ENCODE measurements at places on chromosomes 13 and 19.

DNA sequence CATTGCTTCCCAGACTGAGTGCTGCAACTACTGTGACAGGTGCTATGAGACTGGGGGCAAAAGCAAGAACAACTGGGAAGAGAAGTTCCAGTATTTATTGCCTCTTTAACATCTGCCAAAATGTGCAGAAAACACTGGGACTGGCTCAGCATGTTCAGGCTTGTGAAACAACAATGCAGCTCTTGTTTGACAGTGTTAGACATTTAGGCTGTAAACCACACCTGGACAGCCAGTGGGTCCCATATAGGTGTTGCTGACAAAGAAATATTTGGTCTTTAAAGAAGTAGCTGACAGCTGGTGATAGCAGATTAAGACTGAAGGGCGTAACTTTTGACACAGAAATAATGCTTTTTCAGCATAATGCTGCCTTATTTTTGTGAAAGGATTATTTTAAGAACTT lies 88.1 kb downstream of the STOML3 start:
- DNase-seq: no peak

DNA sequence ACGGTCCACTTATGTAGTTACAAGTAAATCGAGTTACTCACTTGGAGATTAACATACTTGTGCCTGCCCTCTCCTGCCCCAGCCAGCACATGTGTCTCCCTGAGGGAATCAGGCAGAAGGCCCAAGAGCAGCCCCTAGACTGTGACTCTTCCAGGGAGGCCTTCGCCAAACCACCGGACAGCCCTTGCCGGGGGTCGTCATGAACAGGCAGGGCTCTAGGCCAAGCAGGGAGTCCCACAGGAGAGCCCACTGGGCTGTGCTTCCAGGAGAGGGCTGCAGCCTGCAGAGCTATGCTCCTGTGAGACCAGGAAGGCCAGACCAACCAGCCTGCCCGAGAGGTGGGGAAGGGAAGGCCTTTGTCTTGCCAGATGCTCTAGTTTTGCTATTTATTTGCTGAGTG lies 283.3 kb downstream of the FOXO1 start:
- no peak for DNase-seq

DNA sequence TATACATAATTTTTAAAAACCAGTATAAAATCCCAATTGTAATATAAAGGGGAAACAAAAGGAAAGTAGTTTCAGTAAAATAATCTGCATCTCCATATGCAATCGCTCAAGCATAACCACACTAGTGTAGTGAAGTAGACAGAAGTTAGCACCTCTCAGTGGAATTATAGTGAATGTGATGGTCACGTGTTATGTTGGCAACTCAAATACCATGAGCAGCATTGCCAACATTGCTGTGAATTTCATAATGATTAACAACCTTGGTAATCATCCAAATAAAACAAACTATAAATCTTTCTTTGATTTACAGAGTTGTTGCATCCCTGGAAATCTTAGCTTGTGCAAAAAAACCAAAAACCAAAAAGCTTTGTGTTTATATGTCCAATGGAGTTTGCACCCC lies 77.3 kb upstream of the SIAH3 start:
- no peak for DNase-seq

- no peak for DNase-seq
Observed at GRCh38 chr19:793806-794205, 3.4 kb upstream of the PTBP1 start.

DNA sequence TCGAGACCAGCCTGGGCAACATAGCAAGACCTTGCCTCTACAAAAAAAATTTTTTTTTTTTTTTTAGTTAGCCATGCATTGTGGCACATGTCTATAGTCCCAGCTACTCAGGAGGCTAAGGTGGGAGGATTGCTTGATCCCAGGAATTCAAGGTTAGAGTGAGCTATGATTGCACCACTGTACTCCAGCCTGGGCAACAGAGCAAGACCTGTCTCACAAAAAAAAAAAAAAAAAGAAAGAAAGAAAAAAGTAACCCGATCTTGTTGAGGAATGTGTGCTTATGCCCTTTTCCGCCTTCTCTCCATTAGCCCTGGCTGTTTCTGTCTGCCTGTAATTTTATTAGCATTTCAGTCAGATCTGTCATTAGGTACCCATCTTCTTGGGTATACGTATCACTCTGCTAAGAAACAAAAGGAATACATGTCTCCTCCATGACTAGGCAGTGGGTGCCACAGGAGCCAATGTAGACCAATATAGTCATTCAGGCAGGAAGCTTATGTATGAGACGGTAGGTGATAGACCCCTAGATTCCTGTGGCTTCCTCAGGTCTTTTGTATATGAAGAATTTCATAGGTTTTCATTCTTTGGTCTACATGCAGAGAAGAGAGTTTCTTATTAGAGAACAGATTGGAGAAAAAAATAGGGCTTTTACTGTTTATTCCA lies 59.6 kb upstream of the NPAS1 start:
- DNase-seq: no peak

- DNase-seq: no peak
Observed at GRCh38 chr19:14167576-14168138, 31.3 kb upstream of the ASF1B start.

DNA sequence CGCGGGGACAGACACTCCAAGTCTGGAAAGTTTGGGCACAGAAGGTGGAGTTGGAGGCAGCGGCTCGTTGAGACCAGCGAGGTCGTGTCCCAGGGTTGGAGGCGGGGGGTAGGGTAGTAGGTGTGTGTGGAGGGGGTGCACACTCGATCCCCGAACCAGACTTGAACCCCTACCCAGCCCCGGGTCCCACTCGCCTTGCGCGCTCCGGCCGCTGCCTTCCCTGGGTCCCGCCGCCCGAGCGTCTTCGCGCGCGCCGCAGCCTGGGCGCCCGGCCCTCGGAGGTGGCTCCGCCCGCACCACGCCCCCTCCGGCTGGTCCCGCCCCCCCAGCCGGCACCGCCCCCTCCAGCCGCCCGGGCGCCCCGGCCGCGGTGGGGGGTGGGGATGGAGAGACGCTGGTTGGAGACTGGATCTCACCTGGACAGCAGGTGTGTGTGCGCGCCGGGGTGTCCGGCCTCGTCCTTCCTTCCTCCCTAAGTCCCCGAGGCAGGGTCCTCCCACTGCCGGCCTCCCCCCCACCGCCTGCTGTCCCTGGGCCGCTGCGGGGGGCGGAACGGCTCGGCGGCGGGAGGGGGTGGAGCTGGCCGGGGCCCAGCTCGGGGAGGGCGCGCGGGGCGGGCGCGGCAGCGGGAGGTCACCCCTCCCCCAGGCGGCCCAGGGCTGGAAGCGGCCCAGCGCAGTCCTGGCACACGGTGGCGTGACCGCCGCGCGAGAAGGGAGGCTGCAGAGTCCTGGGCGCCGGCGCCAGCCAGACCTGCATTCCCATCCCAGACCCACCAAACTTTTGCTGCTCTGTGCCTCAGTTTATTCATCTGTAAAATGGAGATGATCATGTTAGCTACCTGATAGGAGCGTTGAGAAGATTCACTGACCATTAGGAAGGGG lies at the start of gene KANK2:
TSS of gene KANK2 (minus strand) at position 255 of the 884 bp plus-strand sequence. CDS start 3,034 bp downstream, outside the sequence.
- peak; percentile 89 for DNase-seq

DNA sequence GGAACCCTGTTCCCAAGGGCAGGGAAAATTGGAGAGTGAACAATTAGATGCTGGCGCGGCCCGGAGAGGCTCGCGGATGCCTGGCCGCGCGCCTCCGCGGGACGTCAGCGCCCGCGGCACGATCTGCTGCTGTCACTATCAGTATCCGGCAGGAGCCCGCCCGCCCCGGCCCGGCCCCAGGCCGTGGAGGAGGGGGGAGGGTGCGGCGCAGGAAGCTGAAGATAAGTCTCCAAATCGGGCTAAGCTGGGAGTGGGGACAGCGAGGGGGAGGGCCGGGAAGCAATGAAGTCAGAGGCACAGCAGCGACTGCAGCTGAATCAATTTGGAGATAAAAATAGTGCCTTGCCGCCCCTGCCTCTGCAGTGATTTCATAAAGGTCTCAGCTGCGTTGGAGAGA lies 441.5 kb upstream of the KLF12 start:
- DNase-seq: peak; percentile 86

GRCh38 chr13:49499889-49500660 lies 4.3 kb downstream of the PHF11 start:
- DNase-seq: no peak

DNA sequence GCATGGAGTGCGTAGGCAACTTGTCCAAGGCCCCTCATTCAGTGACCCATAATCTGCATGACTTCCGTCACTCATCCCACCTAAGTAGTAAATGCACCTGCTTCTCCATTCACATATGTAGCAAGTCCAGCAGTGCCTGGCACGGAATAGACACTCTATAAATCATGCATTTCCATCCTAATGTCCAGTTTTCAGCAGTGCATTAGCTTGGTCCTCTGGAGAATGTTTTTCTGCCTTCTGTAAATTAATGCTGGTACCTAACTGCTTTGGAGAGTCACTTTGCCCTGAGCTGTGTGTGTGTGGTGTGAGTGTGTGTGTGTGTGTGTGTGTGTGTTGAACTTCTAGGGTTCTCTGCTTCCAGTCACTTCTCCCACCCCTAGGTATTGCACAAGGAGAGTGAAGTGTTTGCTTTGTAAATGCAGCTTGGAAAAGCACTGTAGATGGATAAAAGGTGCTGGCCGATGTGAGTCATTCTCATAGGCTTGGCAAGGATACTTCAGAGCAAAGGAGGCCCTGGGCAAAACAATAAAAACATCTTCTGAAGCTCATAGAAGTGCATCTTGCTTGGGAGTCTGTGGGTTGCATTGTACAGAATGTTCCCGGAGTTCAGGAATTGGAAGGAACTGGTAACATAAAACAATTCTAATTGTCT lies 181.8 kb downstream of the KATNAL1 start:
- DNase-seq: no peak

GRCh38 chr13:20475927-20476691 lies 49.5 kb downstream of the CRYL1 start:
- peak; percentile 26 for DNase-seq

DNA sequence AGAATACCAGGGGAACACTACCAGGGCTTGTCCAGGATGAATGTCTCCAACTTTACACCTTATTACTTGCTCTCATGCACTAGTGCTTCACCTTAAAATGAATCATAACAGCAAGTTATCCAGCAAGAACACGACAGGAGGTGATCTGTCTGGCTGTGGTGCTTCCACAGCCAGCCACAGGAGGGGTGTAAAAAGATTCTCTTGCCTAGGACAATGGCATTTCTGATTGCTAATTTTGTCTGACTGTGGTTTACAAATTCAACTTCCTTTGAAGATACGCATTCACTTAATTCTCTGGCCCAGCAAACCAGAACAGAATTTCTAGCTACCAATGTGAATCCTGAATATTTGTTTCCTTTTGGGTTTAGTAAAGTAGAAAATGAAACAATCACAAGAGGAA lies 23.1 kb upstream of the COG3 start:
- DNase-seq: no peak

DNA sequence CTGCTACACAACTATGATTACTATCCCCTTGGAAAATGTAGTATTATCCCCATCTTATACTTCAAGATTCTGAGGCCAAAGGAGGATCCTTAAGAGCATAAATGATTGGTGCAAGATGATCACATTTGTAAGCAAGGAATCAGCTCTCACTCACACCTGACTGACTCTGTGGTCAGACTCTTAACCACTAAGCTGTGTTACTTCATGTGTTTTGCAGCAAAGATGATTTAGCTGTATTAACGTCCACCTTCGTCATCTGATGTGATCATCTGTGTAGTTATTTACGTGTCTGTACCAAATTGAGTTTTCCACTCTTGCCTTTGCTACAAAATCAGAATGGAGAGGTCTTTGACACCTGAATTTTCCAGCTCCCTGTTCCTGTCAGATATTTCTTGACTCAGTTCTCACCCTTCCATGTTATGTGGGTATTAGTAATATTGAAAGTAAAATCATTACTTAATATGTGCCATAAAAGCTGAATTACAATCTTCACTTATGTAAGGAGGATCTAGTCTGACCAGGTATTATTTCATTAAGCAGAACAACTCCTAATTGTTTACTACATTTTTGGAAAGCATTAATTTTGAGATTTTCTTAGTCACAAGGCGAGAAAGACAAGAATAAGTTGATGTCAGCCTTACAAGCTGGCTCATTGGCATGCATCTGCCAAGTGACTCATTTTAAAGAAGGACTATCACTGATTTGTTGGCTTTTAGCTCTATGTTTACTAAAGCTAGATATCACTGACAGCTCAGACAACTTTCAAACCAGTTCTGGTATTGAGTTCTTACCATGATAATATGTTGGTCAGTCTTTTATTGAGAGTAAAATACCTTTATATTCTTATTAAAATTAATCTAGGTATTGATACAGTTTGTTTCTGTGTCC lies 1279.8 kb upstream of the PCDH9 start:
- DNase-seq: no peak

All from neural progenitor cell (in vitro differentiated cells).